Mesendoderm (in vitro differentiated cells): ENCODE measurements at places on chromosomes 5 and 9.

- peak; percentile 85 for DNase-seq
Measured at GRCh38 chr5:28344836-28345433, 1306.5 kb upstream of the CDH9 start.

DNA sequence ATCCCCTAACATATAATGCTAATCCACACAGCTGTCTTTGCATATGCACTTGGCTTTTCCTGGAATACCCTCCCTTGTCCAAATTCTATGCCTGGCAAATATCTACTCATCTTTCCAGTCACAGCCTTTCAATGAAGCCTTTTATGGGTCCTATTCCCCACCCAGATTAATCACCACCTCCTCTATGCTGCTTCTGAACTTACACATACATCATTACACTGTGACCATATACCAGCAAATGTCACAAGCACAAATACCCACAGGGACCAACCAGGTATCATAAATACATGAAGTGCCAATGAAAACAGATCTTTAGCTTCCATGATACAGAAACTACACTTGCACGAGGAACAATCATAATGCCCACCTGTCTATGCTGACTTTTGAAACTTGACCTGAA is 22.3 kb downstream of the LPAR1 start:
- no peak for DNase-seq

DNA sequence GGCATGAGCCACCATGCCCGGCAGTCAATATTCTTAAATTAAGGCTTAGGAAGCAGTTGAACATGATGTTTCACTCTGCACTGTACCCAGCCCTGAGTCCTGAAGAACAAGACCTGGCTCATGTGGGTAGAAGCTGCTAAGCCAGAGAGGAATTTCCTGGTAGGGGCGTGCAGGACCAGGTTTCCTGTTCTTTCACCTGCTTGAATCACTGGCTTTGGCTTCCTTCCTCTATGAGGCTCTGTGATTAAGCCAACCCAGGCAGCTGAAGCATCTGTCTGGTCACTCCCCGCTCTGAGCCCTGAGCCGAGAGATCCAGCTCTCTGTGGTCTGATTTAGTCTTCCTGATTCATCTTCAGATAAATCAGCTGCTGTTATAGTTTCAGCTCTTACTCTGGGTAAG is 29.1 kb downstream of the CFAP77 start:
- DNase-seq = no peak

GRCh38 chr5:138212828-138213160 is 329 bp downstream of the CDC23 start:
- peak; percentile 37 for DNase-seq

DNA sequence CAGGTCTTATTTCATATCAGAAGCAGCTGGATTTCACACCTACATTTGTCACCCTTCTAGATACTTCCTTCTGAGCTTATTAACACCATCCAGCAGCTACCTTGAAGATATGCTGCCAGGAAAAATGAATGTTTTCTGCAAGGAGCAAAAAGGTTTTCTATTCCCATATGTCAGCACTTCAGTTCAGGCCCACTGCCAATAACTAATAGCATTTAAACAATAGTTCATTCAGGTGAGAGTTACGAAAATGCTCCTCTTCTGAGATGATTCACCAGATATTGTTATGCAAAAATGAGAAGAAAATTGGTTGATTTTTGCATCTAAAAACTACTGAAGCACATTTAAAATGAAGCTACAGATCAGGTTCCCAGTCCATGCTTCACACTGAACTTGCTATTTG is 56.4 kb upstream of the ISL1 start:
- peak; percentile 52 for DNase-seq

DNA sequence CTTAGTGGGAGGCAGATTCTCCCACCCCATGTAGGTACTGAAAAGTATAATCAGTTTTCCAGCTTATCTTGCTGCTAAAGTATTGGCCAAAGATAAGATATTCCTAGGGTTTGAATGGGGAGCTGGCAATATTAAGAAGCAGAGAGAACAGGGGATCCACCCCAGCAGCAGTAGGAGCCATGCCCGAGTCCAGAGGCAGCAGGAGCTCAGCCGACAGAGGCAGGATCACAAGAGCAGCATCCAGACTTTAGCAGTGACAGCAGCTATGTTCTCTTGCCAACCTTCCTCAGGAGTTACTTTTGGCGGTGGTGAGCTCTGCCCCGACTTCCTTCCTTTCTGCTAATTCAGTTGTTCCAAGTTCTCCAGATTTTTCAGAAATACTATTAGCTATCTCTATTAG is 224.5 kb downstream of the GADD45G start:
- DNase-seq = no peak

- no peak for DNase-seq
Measured at GRCh38 chr9:111857555-111858211, 38.9 kb upstream of the UGCG start.

DNA sequence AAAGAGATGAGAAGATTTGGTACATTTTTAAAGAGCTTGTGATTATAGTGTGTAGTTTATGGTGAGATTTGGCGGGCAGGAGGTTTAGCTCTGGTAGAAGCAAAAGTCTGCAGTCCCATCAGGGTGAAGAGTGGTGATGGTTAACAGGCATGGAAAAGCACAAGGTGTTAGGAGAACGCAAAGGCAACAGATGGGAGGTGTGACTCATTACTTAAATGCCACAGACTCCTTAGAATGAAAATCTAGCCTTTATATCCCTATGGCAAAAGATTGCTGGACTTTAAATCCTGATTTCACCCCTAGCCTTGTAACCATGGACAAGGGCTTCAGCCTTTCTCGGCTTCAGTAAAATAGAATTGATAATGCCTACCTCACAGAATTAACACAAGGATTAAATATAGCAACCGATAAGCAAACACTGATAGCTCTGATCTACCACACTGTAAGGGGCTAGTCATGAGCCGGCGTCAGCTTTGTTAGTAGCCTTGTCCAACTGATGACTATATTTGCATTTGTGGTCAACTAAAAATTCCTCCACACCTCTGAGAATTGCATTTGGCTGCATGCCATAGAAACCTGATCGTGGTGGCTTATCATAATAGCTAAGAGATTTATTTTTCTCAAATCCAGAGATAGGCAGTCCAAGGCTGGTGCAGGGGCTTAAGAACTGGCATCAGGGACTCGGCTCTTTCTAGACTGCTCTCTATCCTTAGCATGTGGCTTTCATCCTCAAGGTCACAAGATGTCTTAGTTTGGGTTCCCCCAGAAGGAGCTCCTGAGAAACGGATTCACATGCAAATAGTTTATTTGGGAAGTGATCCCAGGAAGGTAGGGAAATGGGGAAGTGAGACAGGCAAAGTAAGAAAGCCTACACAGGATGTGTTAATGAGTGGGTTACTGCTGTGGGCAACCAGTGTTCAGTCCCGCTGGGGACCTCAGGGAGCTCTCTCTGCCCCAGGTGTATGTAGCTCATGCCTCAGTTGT is 19.6 kb downstream of the MFAP3 start:
- peak; percentile 24 for DNase-seq

DNA sequence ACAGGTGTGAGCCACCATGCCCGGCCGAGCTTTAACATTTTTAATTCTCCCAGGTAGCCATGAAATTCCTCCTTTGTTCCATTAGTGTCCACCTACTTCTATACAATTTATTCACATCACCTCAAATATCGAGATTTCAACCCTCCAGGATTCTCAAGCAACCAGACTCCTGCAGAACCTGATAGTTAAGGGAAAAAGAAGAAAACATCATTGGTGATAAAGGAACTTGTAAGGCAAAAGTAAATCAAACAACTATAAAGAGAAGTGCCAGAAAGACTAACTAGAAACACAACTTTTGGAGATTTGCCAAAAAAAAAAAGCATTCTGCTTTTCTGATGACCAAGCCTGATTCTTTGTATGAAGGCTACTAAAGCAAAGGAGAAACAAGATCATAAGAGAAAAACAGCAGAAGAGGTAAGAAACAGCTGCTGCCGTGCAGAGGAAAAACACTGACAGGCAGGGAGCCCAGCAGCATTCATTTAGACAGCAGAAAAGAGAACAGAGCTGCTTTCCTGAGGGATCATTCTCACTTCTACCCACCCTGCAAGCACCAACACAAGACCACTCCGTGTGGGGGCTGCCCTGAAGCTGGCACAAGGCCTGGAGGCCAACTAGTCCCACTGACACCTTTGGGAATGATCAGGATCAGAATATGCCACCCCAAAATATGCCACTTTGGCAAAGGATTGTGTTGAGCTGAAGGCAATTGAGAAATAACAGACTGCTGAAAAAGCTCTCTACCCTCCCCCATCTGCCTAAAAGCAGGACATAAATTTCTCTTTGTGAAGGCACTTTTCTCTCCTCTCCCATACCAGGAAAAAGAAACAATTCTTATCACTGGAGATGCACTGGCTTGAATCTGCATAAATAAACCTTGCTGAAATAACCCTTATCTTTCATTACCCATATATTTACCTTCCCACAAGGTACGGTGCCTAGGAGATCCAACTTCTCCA is 75.1 kb downstream of the ALDH7A1 start:
- DNase-seq = no peak
